ENCODE measurements at places on chromosomes 11 and 22. TPM values are rescaled to one million over a fixed set of nuclear protein-coding genes. Genes with fewer than 3 reads are reported as not detected.

GRCh38 chr11:45024846-45025588 lies 74.3 kb upstream of the TP53I11 start:
- H3K27ac ChIP-seq, result no peak overlapping the region
- H3K4me1 ChIP-seq, result no peaks in the 10 kb centered on the region
- no peaks in the 10 kb centered on the region for H3K36me3 ChIP-seq
- H3K4me3 ChIP-seq, result no peak overlapping the region

DNA sequence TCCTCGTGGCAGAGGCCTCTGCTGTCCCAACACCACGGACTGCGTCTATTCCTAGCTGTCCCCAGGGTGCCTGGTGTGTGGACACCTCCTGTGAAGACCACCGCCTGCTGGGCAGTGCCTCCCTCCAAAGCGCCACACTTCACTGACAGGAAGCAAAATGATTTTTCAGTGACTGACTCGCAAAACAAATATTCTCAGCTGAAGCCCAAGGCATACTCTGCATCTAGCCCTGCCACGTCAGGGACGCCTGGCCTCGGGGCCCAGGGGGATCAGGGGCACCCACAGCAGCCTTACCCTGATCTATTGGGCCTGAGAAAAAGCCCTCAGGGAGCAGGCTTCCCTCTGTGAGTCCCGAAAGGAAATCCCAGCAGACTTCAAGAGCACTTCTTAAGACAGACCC lies 2.2 kb downstream of the BRD1 start:
- peak overlapping the region; percentile 79 for H3K27ac ChIP-seq
- no peaks in the 10 kb centered on the region for H3K27me3 ChIP-seq
- no peak for DNase-seq
- peak overlapping the region; percentile 75 for H3K4me3 ChIP-seq

The LPXN gene
- total RNA-seq, result 82.5 TPM

GRCh38 chr22:16831257-16831656 lies 6.0 kb upstream of the XKR3 start:
- H3K36me3 ChIP-seq, result no peaks in the 10 kb centered on the region
- no peak overlapping the region for H3K27ac ChIP-seq
- no peak for DNase-seq

The EXPH5 gene
- 3.2 TPM for total RNA-seq

DNA sequence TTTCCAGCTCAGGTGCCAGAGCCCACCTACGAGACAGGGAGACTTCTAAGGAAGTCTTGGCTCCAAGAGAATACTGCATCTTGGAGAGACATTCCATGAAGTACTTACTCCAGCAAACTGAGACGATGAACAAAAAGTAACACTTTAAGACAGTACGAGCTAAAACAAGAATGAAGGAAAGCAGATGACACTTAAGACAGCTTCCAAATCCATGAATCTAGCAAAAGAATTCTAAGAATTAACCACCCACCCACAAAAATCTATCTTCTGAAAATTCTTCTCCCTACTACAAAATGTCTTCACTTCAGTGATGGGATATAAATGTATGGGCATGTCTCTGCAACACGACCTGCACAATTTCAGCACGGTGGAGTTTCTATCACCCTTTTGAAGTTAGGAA lies 132.9 kb downstream of the C11orf58 start:
- no peaks in the 10 kb centered on the region for H3K36me3 ChIP-seq
- no peak overlapping the region for H3K4me3 ChIP-seq
- H3K4me1 ChIP-seq, result no peaks in the 10 kb centered on the region
- no peaks in the 10 kb centered on the region for H3K27me3 ChIP-seq
- no peak for DNase-seq
- H3K27ac ChIP-seq, result no peak overlapping the region

- no peaks in the 10 kb centered on the region for H3K36me3 ChIP-seq
- peaks cover 7% of the 10 kb centered on the region for H3K4me1 ChIP-seq
- no peaks in the 10 kb centered on the region for H3K27me3 ChIP-seq
- H3K4me3 ChIP-seq, result no peak overlapping the region
- H3K27ac ChIP-seq, result no peak overlapping the region
- DNase-seq, result no peak
Measured at GRCh38 chr11:116793772-116794097, 2.1 kb upstream of the APOA5 start.

GRCh38 chr11:110786226-110786902 lies 74.1 kb upstream of the ARHGAP20 start:
- H3K27me3 ChIP-seq, result no peaks in the 10 kb centered on the region
- H3K27ac ChIP-seq, result no peak overlapping the region
- no peak for DNase-seq
- H3K4me1 ChIP-seq, result no peaks in the 10 kb centered on the region

DNA sequence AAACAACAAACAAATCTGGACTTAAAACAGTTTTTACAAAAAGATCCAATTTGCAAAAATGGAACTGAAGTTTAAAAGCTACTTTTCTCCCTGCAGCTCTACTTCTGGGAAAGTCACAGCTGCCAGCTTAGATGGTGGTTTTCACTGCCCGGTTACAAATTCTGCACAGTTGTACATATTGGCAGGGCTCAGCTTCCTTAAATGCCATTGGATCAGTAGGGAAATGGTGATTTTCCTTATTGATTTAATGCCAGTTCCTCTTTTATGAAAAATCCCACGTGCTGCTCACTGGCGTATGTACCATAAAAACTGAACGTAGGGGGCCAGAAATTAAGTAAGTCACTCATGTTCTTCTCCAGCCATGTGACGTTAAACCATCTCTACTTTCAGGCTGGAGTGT lies 22.8 kb downstream of the GRAP2 start:
- peaks cover 89% of the 10 kb centered on the region for H3K4me1 ChIP-seq
- H3K4me3 ChIP-seq, result peak overlapping the region; percentile 10
- DNase-seq, result no peak
- no peaks in the 10 kb centered on the region for H3K36me3 ChIP-seq
- H3K27ac ChIP-seq, result peak overlapping the region; percentile 78

GRCh38 chr11:71383461-71383860 lies 64.7 kb downstream of the DHCR7 start:
- H3K4me3 ChIP-seq, result no peak overlapping the region
- H3K27me3 ChIP-seq, result no peaks in the 10 kb centered on the region
- H3K4me1 ChIP-seq, result no peaks in the 10 kb centered on the region
- no peak for DNase-seq

GRCh38 chr11:27464909-27465308 lies 7.7 kb downstream of the LGR4 start:
- H3K36me3 ChIP-seq, result no peaks in the 10 kb centered on the region
- no peaks in the 10 kb centered on the region for H3K4me1 ChIP-seq
- no peak overlapping the region for H3K27ac ChIP-seq

The DEPDC5 gene
- 42.9 TPM for total RNA-seq

- no peak overlapping the region for H3K4me3 ChIP-seq
- no peaks in the 10 kb centered on the region for H3K27me3 ChIP-seq
- H3K27ac ChIP-seq, result no peak overlapping the region
- no peaks in the 10 kb centered on the region for H3K4me1 ChIP-seq
- H3K36me3 ChIP-seq, result no peaks in the 10 kb centered on the region
Measured at GRCh38 chr11:75056814-75057213, 39.9 kb downstream of the OR2AT4 start.

GRCh38 chr22:32926600-32926999 lies 125.1 kb downstream of the TIMP3 start:
- H3K4me1 ChIP-seq, result no peaks in the 10 kb centered on the region
- DNase-seq, result no peak
- H3K27me3 ChIP-seq, result no peaks in the 10 kb centered on the region
- H3K4me3 ChIP-seq, result no peak overlapping the region
- no peaks in the 10 kb centered on the region for H3K36me3 ChIP-seq

- no peak for DNase-seq
- no peaks in the 10 kb centered on the region for H3K27me3 ChIP-seq
- no peak overlapping the region for H3K4me3 ChIP-seq
Measured at GRCh38 chr22:42883121-42883520, 26.0 kb upstream of the ARFGAP3 start.

DNA sequence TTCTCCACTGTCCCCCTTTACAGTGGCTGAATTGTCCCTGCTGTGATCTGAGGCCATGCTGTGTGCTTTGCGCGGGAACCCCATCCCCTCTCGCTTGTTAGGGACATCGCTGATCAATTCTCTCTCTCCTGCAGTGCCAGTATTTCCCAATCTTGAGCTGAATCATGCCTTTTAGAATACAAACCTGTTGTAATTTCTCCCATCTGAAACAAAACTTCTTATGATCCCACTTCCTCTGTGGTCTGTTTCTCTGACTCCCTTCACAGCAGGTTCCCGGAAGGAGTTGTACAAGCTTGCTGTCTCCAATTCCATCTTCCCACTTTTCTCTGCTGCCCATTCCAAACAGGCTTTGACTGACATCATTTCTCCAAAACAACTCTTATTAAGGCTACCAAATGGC lies 16.8 kb downstream of the ADAMTS15 start:
- H3K27me3 ChIP-seq, result no peaks in the 10 kb centered on the region
- no peaks in the 10 kb centered on the region for H3K4me1 ChIP-seq
- H3K36me3 ChIP-seq, result no peaks in the 10 kb centered on the region

DNA sequence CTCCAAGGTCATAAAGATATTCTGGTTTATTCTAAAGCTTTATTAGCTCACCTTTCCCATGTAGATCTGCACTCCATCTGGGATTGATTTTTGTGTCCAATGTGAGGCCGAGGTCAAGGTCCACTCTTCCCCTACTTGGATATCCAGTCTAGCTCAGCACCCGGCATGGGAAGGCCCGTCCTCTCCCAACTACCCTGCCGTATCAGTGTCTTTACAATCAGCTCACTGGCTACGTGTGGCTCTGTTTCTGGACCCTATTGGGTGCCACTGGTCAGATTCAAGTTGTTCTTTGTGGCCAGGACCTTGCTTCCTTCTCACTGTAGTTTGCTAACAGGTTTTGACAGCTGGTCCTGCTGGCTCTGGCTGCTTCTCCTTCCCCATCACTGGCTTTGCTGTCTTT lies 30.9 kb downstream of the KCNQ1OT1 start:
- no peaks in the 10 kb centered on the region for H3K27me3 ChIP-seq
- H3K4me3 ChIP-seq, result no peak overlapping the region
- H3K27ac ChIP-seq, result no peak overlapping the region
- no peaks in the 10 kb centered on the region for H3K4me1 ChIP-seq
- no peak for DNase-seq
- H3K36me3 ChIP-seq, result peaks cover 3% of the 10 kb centered on the region

The DLG2 gene
- total RNA-seq, result 4.2 TPM

DNA sequence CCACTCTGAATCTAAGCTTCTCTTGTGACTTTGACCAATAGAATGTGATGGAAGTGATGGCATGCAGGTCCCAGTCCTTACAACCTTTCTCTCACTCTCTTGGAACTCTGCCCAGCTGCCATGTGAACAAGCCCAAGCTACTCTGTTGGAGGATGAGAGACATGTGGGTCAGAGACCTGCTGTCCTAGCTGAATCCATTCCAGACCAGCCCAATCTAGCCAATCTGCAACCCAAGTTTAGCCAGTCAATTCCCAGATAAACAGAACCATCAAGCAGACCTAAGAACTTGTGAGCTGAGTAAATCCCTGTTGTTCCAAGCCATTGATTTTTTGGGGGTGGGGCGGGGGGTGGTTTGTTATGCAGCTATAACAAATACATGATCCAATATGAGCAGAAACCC lies 69.2 kb upstream of the GRK3 start:
- no peaks in the 10 kb centered on the region for H3K27me3 ChIP-seq
- no peak overlapping the region for H3K4me3 ChIP-seq
- no peak overlapping the region for H3K27ac ChIP-seq
- DNase-seq, result no peak
- no peaks in the 10 kb centered on the region for H3K4me1 ChIP-seq

- no peak overlapping the region for H3K4me3 ChIP-seq
- H3K27me3 ChIP-seq, result peaks cover 3% of the 10 kb centered on the region
- H3K27ac ChIP-seq, result no peak overlapping the region
- DNase-seq, result no peak
- no peaks in the 10 kb centered on the region for H3K36me3 ChIP-seq
Measured at GRCh38 chr22:39990686-39991085, 4.1 kb upstream of the FAM83F start.

The GUCY1A2 gene
- total RNA-seq, result not detected

DNA sequence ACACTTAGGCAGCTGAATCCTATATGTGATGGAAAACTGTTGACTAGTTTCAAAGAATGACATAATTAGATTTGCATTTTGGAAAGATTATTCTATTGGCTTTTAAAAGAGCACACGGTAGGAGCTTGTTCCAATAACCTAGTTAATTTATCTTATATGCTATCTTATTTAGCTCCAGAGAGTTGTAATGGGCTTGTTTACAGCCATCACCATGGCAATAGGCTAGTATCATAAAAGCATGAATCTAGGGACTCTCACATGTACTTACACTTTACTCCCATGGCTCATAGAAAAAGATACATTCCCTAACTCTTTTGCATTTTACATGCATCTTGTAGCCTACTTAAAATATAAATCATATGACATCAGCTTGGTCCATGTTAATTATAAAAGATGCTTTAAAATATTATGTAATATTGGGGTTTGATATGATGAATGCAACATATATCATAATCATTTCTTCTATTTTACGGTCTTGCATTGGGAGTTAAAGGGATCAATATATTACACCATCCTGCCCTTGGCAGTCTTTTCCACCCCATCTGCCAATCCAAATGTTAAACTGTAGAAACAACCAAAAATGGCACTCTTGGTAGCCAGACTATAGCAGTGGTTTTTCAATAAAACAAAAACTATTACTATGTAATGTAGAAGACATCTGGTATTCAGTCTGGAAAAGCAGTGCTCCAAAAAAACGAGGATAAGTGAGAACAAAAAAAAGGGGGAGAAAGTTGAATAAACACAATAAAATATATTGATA lies 2254.0 kb downstream of the LRRC4C start:
- H3K36me3 ChIP-seq, result no peaks in the 10 kb centered on the region
- no peak overlapping the region for H3K27ac ChIP-seq
- no peak for DNase-seq
- H3K4me1 ChIP-seq, result no peaks in the 10 kb centered on the region
- H3K4me3 ChIP-seq, result no peak overlapping the region
- H3K27me3 ChIP-seq, result no peaks in the 10 kb centered on the region

DNA sequence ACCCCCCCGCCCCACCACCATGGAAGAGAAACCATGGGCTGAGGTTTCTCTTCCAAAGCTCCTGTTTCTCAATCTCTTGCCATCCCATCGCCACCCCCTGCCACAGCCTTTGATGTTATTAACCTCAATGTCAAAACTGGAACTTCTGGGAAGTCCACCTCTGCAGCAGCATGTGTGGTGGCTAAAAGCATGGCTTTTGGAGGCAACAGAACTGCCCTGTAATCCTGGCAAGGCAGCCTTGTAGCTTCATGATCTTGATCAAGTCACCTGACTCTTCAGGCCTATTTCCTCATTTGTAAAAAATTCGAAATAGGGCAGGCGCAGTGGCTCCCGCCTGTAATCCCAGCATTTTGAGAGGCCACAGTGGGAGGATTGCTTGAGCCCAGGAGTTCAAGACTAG lies 3.5 kb upstream of the COX8A start:
- H3K27me3 ChIP-seq, result no peaks in the 10 kb centered on the region
- no peak for DNase-seq
- no peak overlapping the region for H3K4me3 ChIP-seq
- peaks cover 4% of the 10 kb centered on the region for H3K4me1 ChIP-seq
- H3K27ac ChIP-seq, result no peak overlapping the region

The MMP1 gene
- total RNA-seq, result not detected

- no peak for DNase-seq
- no peak overlapping the region for H3K27ac ChIP-seq
- H3K27me3 ChIP-seq, result no peaks in the 10 kb centered on the region
- H3K4me3 ChIP-seq, result no peak overlapping the region
- H3K4me1 ChIP-seq, result no peaks in the 10 kb centered on the region
- H3K36me3 ChIP-seq, result no peaks in the 10 kb centered on the region
Measured at GRCh38 chr11:19258641-19259230, 18.0 kb upstream of the E2F8 start.

Measured in naive thymus-derived CD4-positive, alpha-beta T cell (primary cell).